Fibroblast of upper back skin (primary cell): ENCODE measurements at places on chromosomes 1 and 21.

DNA sequence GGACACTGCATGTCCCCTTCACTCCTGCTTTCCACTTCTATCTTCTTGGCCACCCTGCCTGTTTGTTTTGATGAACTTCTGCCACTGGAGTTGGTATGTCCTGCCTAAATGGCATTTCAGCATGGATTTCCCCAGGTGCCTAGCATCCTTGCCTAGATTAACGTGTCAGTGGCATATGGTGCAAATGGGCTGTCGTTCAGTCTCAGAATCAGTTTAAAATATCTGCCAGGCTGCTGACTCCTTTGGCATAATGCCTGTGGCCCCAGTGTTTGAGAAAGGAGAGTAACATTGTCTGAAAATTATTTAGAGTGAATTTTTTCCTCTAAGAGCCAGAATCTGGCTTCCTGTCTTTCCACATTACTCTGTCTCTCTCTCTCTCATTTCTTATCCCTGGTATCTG, 64.9 kb upstream of the BARHL2 start:
- no peak for DNase-seq

DNA sequence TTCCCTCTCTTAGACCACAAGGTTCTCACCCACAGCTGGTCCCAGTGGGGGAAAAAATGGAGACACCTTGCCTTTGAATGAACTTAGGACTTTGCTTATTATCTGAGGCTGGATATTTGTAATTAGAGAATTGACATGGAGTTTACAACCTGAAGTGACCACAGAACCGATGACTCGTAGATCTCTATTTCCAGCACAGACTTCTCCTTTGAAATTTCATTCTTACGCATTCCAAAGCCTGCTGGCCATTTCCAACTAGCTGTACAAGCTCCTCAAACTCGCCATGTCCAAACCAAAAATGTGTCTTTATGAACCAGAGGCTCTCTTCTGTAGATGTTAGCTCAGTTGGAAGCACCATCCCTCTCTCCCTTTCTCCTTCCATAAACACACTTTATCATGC, 12.0 kb downstream of the RAB7B start:
- DNase-seq = peak; percentile 64

DNA sequence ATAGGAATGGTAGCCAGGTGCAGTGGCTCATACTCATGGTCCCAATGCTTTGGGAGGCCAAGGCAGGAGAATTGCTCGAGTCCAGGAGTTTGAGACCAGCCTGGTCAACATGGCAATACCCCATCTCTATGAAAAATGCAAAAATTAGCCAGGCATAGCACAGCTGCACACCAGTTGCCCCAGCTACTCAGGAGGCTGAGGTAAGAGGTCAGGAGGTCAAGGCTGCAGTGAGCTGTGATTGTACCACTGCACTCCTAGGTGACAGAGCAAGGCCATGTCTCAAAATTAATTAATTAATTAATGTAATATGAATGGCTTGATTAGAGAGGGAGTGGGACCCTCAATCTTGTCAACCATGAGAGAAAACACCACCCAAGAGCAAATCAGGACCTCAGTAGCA, 198.7 kb upstream of the DUSP10 start:
- DNase-seq = no peak

GRCh38 chr1:70042090-70042731, 163.2 kb downstream of the LRRC40 start:
- peak; percentile 54 for DNase-seq

DNA sequence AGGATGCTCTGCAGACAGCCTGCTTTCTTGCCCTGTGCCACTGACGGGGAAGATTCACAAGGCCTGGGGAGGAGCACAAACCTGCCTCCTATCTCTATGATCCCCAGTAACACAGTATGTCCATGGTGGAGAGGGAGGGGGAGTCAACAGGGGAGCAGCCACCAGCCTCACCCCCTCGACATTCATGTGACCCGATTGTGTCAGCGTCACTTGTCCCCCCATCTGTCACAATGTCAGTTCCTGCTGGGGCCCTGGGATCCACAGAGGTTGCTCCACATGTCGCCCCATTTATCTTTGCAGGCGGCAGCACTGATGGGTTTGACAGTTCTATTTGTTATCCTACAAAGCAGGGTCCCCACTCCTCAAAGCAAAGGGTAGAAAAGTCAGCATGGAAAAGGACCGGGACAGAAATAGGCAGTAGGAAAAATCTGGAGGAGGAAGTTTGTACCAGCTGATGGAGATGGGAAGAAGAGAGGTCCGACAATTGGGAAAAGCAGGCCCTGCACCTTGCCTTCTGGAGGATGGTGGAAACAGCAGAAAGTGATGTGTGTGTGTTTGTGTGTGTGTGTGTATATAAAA, 130.9 kb downstream of the SEC16B start:
- DNase-seq = no peak

DNA sequence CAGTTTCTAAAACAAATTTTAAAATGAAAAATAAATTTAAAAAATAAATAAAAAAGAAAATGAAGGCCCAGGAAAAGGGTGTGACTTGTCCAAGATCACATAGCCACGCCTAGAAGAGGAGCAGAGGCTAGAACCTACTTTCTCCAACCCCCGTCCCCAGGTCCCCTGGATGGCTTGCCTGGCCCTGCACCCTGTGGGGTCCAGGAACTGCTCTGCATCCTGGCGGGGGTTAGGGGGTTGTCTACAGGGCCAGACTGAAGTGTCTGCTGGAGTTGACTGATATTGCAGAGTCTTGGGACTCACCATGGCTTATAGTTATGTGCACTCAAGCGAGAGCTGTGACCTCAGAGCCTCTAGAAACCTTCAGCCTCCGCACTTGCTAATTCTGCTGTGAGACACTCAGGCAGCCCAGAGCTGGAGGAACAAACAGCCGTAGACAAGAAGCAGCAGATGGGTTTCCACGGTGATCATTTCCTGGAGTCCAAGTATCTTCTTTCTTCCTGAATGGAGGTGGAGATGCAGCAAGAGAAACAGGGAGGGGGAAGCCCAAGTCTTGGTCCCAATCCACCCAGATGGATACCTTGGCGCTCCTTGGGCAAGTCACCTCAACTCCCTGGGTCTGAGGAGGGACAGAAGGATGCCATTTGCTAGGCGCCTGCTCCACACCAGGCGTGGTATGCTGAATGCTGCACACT, 5.2 kb upstream of the EXTL1 start:
- peak; percentile 39 for DNase-seq

DNA sequence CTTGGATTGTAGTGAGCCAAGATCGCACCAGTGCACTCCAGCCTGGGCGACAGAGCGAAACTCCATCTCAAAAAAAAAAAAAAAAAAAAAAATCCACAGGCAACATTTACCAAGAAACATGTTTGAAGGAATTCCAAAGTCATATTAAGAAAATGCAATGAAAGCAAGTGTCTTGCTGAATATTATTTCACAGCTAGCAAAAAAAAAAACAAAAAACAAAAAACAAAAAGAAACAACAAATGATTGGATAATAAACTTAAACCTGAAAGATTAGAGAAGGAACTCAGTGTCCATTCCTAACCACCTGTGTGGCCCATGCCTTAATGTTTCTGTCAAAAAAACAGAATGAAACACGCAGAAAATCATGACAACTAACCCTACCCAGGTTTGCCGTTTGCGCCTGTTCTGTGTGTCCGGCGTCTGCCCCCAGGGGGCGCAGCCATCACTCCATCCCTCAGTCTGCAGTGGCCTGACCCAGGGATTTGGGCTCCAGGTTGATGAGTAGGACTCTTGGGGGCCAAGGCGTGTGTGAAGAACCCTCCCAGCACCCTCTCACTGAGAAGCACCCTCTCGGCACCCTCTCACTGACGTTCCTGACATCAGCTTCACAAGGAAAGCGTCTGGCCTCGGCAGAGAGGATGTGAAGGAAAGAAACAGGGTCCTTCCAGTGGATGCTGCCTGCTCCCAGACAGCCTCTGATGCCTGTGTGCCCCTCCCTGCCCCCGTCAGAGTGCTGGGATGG, 19.2 kb upstream of the PTTG1IP start:
- DNase-seq = no peak

- no peak for DNase-seq
Observed at GRCh38 chr1:241598249-241598648, 41.9 kb downstream of the CHML start.

DNA sequence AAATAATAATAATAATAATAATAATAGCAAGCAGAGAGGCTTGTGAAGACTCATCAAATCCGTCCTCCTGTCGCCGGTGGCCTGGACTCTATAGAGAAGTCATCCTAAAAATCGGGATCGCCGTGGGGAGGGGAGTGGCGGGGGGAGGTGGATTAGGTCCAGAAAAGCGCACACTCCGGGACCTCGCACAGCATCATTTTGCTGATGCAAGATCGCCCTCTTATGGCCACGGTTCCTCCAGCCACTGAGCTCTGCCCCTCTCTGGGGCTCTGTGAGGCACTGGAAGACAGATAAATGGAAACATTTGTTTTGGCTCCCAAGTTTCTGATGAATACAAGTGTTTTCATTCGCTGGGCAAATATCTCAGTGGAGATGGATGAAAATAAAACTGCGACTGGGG, 612.0 kb downstream of the MATN1 start:
- peak; percentile 32 for DNase-seq

- DNase-seq = peak; percentile 67
Observed at GRCh38 chr1:42937141-42937696, 21.4 kb downstream of the SLC2A1 start.

DNA sequence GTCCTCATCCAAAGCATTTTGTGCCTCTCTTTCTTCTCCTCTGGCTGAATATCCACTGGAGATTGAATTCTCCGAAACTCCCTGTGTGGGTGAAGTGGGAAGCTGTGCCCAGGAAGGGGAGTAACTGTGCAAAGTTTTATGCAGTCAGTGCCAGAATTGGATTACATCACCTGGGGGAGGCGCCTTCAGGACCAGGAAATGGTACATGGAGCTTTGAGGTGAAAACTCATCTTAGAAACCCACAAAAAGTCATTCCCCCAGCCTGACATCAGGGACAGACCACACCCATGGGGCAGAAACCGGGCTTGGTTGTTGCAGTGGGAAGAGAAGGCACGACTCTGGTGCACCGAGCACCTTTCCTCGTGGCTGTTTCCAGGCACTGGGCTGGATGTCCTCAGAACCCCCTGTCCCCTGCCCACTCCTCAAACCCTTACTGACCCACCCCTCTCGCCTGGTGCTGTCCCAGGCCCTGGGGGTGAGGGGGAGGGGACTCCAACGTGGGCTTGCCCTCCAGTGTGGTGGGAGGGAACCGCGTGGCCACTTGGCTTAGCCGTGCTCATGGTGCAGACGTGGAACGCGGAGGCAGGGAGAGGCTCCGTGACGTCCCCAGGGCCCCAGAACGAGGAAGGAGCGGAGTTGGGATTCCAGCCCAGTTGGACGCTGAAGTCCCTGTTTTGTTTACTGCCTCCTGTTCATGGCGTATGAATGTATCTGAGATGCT, 15.7 kb downstream of the TFF3 start:
- DNase-seq = no peak

DNA sequence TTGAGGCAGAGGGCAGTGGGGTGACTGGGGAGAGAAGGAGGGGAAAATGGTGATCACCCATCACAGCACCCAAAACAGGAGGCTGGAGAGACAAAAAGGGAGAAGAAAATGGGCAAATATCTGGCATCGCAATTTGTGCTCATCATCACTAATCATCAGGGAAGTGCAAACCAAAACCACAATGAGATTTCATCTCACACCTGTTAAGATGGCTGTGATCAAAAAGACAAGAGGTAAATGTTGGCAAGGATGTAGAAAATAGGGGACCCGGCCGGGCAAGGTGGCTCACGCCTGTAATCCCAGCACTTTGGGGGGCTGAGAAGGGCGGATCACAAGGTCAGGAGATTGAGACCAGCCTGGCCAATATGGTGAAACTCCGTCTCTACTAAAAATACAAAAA, 74.0 kb downstream of the KIF14 start:
- no peak for DNase-seq

DNA sequence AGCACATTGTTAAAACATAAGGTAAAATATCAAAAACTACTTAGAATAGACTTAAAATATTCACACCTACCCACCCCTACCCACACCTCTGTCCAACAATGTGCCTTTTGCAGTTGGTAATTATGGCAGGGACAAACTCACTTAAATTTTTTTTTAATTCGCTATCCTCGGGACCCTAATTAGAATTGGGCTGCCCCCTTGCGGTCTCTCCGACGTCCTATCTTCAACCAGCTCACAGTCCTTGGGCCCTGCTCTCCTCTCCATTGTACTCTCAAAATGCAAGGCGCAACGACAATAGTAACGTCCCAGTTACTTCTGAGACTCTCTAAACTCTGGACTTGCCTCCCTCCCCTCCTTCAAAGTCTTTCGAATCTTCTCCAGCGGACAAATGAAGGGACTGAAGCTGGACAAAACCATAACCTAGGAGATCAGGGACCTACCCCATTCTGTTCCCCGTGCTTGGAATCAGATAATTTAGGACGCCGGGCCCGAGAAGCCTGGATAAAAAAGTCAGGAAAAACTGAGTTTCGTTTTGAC, 1.1 kb upstream of the CIART start:
- DNase-seq = peak; percentile 62
